ENCODE measurements at places on chromosomes 1 and 21.

DNA sequence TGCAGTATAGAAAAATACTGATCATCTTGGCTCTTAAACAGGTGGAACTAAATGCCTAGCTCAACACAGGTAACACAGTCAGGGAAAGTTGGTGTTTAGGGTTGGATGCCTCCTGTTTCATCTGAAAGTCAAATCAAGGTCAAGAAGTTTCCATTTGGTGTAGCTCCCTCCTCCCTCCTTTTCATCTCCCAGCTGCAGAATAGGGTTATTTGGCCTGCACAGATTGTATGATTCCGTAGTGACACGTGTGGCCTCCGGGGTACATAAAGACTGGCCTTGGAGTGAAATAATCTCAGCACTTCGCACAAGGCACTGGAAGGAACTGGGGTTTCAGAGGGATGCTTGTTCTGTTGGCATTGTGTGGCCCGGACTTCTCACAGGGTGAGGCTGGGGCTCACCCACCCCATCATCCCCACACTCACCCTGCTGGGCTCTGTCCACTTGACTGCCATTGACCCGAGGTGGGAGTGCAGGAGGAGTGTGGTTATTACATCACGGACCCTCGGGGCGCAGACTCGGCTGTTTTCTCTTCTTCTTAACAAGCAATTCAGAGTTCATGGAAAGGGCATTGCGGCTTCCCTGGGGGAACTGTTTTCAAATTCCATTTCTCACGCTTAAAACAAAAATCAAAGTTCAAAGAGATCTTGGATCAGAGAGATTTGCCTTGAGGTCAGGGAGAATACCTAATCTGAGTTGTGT, 18.4 kb downstream of the IGSF5 start:
- no peak for DNase-seq

GRCh38 chr1:206023695-206024094, at the start of gene CTSE:
Gene CTSE, minus strand, starts transcription at chr1:206023895. Its CDS starts 104 bp downstream, at chr1:206023791.
- no peak for DNase-seq

DNA sequence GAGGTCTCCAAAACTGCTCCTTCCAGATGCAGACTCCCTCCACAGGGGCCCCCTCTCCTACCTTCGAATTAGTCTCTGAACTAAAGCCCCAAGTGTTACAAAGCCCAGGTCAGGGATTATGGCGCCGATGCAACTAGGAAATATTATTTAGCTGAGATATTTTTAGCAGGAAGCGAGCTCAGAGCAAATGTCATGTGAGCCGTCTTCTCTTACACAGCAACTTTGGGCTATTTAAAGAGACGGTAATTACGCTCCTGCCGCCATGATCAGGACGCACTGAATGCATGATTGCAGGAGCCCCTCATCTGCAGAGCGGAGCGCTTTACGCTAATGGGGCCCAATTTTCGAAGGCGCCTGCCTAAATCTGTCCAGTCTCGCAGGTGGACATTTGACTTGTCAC, 55.3 kb upstream of the TARDBP start:
- no peak for DNase-seq

GRCh38 chr1:117112047-117112717, 9.4 kb downstream of the TRIM45 start:
- DNase-seq: no peak

DNA sequence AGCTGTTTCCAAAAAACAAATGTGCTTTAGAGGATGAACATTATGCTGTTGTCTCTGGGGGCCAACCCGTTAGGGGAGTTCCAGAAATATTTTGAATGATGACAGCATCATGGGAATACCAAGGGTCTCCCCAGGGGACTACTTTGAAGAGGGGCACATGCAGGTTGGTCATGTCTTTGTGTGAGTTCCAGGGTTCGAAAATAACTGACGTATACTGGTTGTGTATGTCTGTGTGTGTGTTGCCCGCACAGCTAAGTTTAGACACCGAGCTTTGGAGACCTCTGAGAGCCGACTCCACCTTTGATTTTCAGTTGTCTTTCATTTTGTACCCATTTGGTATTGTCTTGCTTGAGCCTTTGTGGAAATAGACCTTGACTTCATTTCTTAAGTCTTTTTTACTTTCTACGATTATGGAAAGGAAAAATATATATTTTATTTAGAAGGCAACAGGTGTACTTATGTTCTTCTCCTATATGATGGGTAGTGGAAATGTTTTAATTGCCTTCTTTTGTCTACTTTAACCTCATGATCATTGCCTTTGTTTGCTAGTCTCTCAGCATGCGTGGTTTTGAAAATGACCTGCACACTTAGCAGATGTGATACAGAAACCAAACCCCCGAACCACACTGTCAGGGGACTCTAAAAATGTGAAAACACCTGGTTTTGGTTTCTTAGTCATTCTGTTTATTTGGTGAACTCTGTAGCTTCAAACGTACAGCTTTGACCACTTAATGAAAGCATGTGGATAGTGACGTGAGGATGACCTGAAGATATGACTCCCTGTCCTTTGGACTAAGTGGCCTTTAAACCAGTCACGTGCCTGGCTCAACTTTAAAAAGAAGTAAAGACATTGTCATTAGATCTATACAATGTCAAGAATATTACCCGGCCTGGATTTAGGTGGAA, 56.5 kb downstream of the GALNT2 start:
- no peak for DNase-seq

GRCh38 chr1:81369833-81370232, 430.9 kb upstream of the ADGRL2 start:
- no peak for DNase-seq

DNA sequence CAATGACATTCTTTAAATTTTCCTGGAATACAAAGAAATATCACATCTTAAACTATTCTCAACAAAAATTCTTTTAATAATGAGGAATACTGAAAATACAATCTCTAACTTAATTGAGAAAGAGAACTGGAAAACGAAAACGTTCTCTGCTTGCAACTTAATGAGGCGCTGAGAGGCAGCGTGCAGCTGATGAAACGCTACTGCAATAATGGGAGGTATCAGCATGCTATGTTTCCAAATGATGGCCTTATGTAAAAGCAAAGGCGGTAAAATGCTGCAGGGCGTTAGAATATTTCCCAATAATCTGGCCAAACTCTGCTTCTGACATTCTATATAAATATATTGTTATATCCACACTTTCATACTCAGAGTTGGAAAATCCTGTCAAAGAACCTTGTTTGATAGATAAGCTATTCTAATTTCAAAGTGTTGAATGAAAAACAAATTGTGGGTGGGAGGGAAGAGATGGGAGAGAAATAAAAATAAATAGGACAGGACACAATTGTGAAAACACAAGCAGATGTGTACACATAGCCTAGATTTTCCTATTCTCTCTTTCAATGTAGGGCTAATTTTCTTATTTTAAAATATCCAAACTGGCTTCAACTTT, 70.9 kb downstream of the APP start:
- DNase-seq: no peak

- DNase-seq: no peak
Observed at GRCh38 chr1:234094172-234094571, 189.7 kb downstream of the SLC35F3 start.

GRCh38 chr1:112805155-112805853, 90.2 kb upstream of the PPM1J start:
- DNase-seq: no peak

DNA sequence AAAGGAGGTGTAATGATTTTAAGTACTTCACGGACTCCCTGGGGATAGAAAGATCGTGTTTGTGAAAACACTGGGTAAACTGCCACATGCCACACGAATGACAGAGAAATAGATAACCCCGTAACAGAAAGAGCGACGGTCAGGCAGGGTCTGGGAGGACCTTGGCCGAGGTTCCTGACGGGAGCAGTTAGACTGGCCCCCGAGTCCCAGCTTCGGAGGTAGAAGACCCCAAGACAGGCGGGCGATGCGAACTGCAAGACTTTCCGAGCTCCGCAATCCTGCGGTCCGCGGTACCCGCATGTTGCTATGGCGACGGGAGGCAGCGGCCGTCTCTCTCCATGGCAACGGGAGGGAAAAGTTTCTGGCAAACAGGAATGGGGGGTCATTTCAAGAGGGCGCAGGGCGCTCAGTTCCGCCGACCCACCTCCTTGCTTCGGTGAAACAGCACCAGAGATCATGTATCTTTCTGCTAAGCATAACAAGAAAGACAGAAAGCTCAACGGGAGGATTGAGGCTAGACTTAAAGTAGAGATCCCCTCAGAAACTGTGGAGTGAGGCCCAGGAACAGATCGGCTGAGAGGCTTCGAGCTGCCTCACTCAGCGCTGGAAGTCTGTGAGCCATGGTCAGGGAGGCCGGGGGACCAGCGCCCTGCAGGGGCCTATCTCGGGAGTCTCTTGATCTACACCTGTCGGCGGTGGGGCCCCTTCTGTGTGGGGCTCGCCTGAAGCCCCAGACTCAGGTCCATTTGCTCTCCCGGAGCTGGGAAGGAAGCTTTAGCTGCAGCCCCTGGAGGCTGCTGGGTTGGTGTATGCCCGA, 685 bp upstream of the SYT6 start:
- no peak for DNase-seq

GRCh38 chr1:208184966-208185654, 59.1 kb downstream of the PLXNA2 start:
- DNase-seq: no peak

DNA sequence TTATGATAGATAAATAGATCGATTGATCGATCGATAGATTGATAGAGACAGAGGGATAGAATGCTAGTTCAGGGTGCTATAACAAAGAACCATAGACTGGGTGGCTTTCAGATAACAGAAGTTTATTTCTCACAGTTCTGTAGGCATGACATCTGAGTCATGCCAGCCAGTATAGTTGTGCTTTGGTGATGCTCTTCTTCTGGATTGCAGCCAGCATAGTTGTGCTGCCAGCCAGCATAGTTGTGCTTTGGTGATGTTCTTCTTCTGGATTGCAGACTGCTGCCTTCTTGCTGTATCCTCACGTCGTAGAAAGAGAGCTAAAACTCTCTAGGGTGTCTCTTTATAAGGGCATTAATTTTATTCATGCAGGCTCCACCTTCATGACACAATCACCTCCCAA, 860.8 kb downstream of the BRINP3 start:
- DNase-seq: no peak

- no peak for DNase-seq
Observed at GRCh38 chr1:17890056-17890814, 135.1 kb downstream of the ACTL8 start.

DNA sequence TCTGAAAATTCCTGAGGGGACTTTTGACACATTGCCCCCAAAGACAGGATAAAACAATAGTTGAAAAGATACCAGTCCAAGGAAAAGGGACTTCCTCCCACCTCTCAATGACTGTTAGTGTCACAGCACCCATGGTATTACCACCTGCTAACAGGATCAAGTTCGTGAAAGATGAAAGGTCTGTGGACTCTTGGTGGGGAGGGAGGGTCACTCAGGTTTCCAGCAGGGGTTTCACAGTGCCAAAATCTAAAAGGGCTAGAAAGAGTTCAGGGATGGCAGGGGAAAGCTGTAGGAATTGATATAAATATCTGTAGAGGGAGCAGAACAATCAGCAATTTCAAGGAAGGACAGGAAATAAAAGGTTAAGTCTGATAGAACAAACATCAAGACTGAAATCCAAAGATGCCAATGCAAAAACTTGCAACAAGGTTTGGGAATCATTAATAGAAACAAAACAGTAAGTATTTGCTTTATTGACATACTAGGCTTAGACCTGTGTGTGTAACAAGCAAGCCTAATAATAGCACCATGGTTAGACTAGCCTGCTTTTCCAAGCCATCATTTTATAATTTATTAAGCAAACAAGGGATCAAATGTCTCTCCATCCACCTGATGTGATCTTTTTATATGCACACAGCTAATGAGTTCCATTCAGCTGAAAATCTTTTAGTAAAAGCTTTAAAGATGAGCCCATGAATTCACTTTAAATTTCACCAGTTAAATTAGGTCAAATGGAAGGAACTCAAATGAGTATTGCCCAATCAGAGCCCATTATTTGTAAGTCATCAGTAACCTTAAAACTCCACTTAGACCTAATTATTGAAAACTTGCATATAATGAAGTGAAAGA, 3.7 kb downstream of the MCL1 start:
- no peak for DNase-seq

GRCh38 chr1:83130886-83131691, 867.8 kb downstream of the TTLL7 start:
- no peak for DNase-seq

- no peak for DNase-seq
Observed at GRCh38 chr21:45539796-45540600, 2.2 kb downstream of the SLC19A1 start.

- no peak for DNase-seq
Observed at GRCh38 chr1:23801338-23801748, 789 bp upstream of the GALE start.

- no peak for DNase-seq
Observed at GRCh38 chr1:70331962-70332361, 22.6 kb downstream of the ANKRD13C start.

- DNase-seq: no peak
Observed at GRCh38 chr1:90154711-90155110, 159.8 kb downstream of the ZNF326 start.

GRCh38 chr1:151990856-151991198, 2.8 kb downstream of the S100A10 start:
- DNase-seq: no peak

All from stimulated activated CD8-positive, alpha-beta memory T cell treated with anti-CD3 and anti-CD28 coated beads, Interleukin-12 subunit alpha, Interleukin-12 subunit beta, amount 100 ng/mL, for 4 hours (primary cell).